Caco-2 (cell line): ENCODE measurements at places on chromosomes 3 and 15. TPM values are rescaled to one million over a fixed set of nuclear protein-coding genes. Genes with fewer than 3 reads are reported as not detected.

CLEC3B gene
- total RNA-seq: 1.1 TPM in 1 of 2 replicates, not detected in the other

BNC1 gene
- total RNA-seq: not detected in 2 replicates

CCDC50 gene
- total RNA-seq: 49.5 and 53.1 TPM in 2 replicates

MYO5A gene
- 8.2 and 9.9 TPM in 2 replicates for total RNA-seq

PKM gene
- 733 and 791 TPM in 2 replicates for total RNA-seq

GOLGA8T gene
- not detected in 2 replicates for total RNA-seq

FAM81A gene
- 2.4 and 6.8 TPM in 2 replicates for total RNA-seq

CAPN3 gene
- 0.66 and 1.3 TPM in 2 replicates for total RNA-seq

RTP3 gene
- total RNA-seq: not detected in 2 replicates

KLHL40 gene
- not detected in 2 replicates for total RNA-seq

CLDN1 gene
- total RNA-seq: 38.9 and 39.3 TPM in 2 replicates

CPB1 gene
- not detected in 2 replicates for total RNA-seq

AP3B2 gene
- 0.37 and 0.82 TPM in 2 replicates for total RNA-seq

MORC1 gene
- not detected in 2 replicates for total RNA-seq

RAD51 gene
- 37.8 and 47.0 TPM in 2 replicates for total RNA-seq

ANKRD34C gene
- not detected in 2 replicates for total RNA-seq

CLSTN2 gene
- total RNA-seq: 20.1 and 26.1 TPM in 2 replicates

TNNC1 gene
- total RNA-seq: 36.1 and 40.5 TPM in 2 replicates

BMF gene
- total RNA-seq: 78.2 and 81.5 TPM in 2 replicates

TMEM212 gene
- not detected in 2 replicates for total RNA-seq

NPTN gene
- 124 TPM in 2 replicates for total RNA-seq

SLC15A2 gene
- total RNA-seq: 3.8 and 4.7 TPM in 2 replicates

SEMA5B gene
- total RNA-seq: 0.84 and 1.0 TPM in 2 replicates

IL17RB gene
- total RNA-seq: 27.5 and 30.0 TPM in 2 replicates

ZNF592 gene
- total RNA-seq: 29.1 and 30.6 TPM in 2 replicates

KBTBD13 gene
- not detected in 2 replicates for total RNA-seq

RPL39L gene
- total RNA-seq: 1.8 and 2.5 TPM in 2 replicates

RBP2 gene
- total RNA-seq: 26.9 and 28.0 TPM in 2 replicates

LRTM1 gene
- total RNA-seq: not detected in 2 replicates

ATP13A4 gene
- 1.2 and 1.4 TPM in 2 replicates for total RNA-seq

A4GNT gene
- not detected in 2 replicates for total RNA-seq

ITPKA gene
- 16.2 and 18.1 TPM in 2 replicates for total RNA-seq

SLC2A2 gene
- 4.0 and 4.6 TPM in 2 replicates for total RNA-seq

SERPINI2 gene
- not detected in 2 replicates for total RNA-seq

C2CD4B gene
- 0.46 and 0.50 TPM in 2 replicates for total RNA-seq

LYZL4 gene
- total RNA-seq: not detected in 2 replicates

FSIP1 gene
- 1.3 and 2.1 TPM in 2 replicates for total RNA-seq

SUCNR1 gene
- not detected in 2 replicates for total RNA-seq

SLITRK3 gene
- total RNA-seq: not detected in 2 replicates

RAD18 gene
- total RNA-seq: 19.3 and 20.8 TPM in 2 replicates

TMC3 gene
- not detected in 2 replicates for total RNA-seq

NOX5 gene
- 0.05 TPM in 1 of 2 replicates, not detected in the other for total RNA-seq

CAMK1 gene
- total RNA-seq: 9.7 and 11.9 TPM in 2 replicates

IQCH gene
- 1.7 and 2.4 TPM in 2 replicates for total RNA-seq

GPD1L gene
- 8.8 and 9.3 TPM in 2 replicates for total RNA-seq

GOLGA8F gene
- total RNA-seq: not detected in 2 replicates

SCAANT1 gene
- not detected in 2 replicates for total RNA-seq

CCR3 gene
- 0.64 and 0.65 TPM in 2 replicates for total RNA-seq

ITGB5 gene
- total RNA-seq: 123 and 132 TPM in 2 replicates

EFCAB12 gene
- total RNA-seq: 0.14 and 0.49 TPM in 2 replicates

CFAP100 gene
- not detected in 2 replicates for total RNA-seq

SAMD7 gene
- not detected in 2 replicates for total RNA-seq
